Motor neuron (in vitro differentiated cells): ENCODE measurements at places on chromosomes 5 and 9.

GRCh38 chr9:93668261-93668871 lies 92.0 kb downstream of the PHF2 start:
- ATAC-seq = peak; percentile 4

DNA sequence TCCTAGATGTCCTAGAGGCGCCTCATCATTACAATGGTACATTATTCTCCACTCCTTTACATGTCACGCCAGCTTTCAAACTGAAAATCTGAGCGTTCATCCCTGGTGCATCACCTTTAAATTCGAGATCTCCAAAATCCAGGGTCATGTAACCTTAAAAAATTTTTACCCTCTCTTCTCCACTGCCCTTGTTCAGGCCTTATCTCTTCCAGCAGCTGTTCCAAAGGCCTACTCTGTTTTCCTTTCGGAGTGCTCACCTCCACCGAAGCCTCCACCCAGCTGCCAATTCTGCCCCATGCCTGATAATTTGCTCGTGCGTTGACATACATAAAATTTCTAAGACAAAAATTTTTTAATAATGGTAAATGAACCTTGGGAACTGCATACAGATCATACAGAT lies 950 bp upstream of the MSH3 start:
- no peak for ATAC-seq

- ATAC-seq = no peak
Observed at GRCh38 chr5:105782501-105782900, 1888.2 kb downstream of the EFNA5 start.

- no peak for ATAC-seq
Observed at GRCh38 chr5:173721601-173722232, 105.3 kb upstream of the BOD1 start.
